ENCODE measurements at places on chromosomes 7 and 10.

- DNase-seq: no peak
Measured at GRCh38 chr10:71804077-71804476, 30.8 kb upstream of the VSIR start.

DNA sequence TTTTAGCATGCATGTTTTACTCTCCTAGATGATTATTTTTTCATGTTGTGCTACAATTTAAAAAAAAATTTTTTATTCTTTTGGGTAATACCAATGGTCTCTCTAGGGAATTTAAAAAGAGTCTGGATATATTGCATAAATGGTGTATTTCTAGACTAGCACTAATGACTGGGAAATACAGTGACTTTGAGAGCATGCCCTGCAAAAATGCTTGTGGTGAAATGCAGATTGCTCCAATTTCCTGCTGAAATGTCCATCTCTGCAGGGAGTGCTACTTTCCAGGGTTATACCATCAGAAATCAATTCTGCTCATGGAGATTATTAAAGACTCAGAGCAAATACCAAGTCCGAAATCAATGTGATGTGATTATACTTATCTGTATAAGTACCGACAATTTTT, 186.1 kb downstream of the PRKG1 start:
- DNase-seq: no peak

GRCh38 chr10:20634839-20635238, 262.3 kb downstream of the NEBL start:
- DNase-seq: no peak

- no peak for DNase-seq
Measured at GRCh38 chr7:137944168-137944567, 57.7 kb downstream of the CREB3L2 start.

DNA sequence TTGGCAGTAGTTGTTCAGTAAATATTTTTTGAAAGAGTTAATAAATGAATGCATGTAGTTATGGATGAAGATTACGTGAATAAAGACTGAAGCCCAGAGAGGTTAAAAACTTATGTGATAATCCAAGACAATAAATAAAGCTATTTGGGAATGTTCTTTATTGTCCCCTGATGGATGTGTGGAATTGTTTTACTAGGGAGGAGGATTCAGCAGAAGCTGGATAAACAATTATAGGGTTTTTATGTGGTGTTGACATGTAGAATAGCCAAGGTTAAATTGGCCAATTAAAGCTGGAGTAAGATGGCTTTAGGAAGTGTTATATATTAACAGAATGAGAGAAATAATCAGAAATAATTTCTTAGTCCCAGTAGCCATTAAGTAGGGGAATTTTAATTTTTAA, 66.0 kb downstream of the CNNM2 start:
- DNase-seq: no peak

- DNase-seq: no peak
Measured at GRCh38 chr7:151406051-151406875, 3.6 kb downstream of the WDR86 start.
